ENCODE measurements at places on chromosomes 11 and 22.
A peak's percentile ranks its signal among the peaks of the same experiment; 100 is the strongest.

DNA sequence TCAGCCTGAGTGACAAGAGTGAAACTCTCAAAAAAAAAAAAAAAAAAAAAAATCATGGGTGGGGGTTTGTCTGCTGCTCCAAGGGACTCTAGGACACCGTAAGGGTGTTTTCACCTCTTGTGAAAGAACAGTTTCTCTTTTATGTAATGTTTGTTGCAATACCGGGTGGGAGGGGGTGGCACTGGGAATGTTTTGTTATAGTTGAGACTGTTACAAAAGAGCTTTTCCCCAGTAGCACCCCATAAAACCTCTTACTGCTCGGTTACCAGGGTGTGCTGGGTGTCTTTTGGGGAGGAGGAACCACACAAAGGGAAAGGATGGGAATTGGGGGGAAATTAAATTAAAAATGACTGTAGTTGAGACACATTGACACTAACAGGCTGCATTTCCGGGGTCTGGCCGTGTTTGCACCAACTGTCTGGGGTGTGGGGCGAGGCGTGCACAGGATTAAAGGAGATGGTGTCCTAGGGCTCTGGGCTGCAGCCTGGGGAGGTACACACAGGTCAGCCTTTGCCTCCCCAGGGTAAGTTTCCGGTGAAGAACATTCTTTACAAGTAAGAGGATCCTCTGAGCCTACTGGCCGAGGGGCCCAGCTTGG is 1.6 kb downstream of the NFAM1 start:
- no peak for DNase-seq

- no peak for DNase-seq
Observed at GRCh38 chr11:120216426-120217102, 5.7 kb downstream of the OAF start.

DNA sequence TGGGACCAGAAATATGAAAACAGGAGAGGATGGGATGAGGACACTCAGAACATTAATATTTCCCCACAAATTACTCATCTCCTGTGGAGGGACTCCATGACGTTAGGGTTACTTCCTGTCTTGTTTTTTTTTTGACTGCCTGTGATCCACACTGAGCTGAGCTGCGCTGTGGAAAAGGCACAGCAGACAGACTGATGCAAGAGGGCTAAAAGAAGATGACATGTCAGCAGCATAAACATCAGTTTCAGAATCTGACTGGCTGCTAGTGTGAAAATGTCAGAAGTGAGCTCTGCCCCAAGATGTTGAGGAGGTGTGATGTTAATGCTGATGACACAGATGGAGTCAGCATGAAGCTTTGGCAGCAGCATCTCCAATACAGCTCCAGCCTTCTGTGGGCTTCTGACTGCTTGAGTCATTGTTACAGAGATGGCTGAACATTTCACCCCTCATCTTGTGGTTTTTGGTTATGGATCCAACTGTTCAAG is 286.8 kb downstream of the BLID start:
- peak; percentile 27 for DNase-seq

GRCh38 chr11:114354076-114354475 is 46.2 kb downstream of the C11orf71 start:
- DNase-seq, result peak; percentile 11

- peak; percentile 53 for DNase-seq
Observed at GRCh38 chr11:120236169-120237107, 3.5 kb upstream of the POU2F3 start.

DNA sequence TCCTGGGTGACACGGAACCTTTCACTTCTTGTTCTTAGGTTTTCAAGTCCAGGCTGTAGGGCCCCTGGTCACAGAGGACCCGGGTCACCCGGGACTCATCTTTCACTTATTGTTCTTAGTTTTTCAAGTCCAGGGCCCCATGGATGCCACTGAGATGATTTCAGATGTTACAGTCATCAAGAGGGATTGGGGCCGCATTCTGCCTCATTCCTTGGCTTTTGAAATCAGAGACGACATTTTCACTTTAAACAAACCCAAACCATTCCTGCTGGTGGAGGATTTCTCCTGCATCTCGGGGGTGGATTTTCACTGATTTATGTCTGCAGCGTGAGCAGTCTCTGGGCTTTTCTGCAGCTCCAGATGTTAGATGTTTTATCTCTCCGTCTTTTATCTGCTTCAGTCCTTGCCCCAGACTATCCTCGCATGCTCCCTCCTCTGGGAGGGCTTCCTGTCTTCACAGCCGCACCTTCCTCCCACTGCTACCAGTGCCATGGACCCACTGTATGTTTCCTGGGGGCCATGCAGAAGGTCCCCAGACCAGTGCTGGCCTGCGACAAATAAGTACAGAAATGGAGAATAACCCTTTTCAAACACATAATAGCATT is 27.4 kb downstream of the FBLN1 start:
- DNase-seq, result no peak

GRCh38 chr11:14577292-14577691 is 57.1 kb upstream of the PSMA1 start:
- no peak for DNase-seq

DNA sequence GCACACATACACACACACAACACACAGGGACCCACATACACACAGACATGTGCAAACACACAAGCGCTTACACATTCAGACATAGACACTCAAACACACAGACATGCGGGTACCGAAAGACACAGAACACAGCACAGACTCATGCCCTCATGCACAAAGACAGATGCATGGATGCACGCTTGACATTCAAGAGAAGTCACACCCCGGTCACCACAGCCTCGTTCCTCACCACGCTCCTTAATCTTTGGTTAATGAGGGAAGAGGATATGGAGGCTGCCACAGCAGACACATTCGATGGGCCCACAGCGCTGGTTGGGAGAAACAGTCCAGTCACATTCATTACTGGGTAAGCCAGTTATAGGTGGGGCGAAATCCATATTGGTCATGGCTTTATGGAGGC is 51.9 kb upstream of the EIF3D start:
- DNase-seq, result no peak

DNA sequence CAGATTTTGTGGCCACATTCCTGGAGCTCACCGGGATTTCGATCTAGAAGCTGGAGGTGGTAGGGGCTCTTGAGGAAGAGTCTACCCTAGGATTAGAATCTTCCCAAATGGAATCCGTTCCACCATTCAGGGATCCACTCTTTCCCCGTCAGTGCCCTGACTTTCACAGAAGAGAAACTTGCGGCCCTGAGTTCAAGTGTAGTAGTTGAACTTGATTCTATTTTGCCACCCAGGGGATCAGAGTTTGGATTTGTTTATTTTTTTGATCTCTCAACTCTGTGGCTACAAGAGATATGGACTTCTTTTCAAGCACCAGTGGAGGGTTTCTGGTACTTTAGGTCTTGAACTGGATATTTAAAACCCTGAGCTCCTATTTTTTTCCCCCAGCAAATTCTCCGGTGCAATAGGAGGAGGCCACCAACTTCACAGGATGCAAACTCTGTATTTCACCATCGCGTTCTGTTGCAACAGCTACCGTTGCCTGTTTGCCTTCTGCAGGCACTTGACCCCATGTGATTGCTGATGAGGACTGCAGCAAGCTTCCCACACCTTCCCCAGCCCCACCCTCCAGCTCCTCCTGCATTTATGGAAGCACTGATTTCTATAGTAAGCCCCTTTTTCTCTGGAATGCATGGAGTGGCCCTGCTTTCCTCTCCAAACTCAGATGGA is 14.8 kb upstream of the MRGPRF start:
- no peak for DNase-seq

DNA sequence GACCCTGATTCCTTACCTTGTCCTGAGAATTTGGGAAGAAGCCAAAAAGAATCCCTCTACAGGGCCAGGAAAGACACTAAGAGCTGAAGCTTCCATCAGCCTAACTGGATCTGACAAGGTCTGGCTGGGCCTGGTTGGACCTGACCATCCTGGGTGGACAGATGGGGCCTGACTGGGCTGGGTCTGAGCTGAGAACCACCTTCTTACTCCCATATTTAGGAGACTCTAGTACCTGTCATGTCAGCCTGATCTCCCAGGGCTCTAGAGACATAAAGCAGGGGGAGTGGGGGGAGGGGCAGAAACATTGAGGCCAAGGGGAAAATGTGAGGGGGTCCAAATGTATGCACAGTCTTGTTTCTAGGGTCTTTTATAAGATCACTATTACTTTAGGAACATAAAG is 129.9 kb downstream of the BUD13 start:
- no peak for DNase-seq

DNA sequence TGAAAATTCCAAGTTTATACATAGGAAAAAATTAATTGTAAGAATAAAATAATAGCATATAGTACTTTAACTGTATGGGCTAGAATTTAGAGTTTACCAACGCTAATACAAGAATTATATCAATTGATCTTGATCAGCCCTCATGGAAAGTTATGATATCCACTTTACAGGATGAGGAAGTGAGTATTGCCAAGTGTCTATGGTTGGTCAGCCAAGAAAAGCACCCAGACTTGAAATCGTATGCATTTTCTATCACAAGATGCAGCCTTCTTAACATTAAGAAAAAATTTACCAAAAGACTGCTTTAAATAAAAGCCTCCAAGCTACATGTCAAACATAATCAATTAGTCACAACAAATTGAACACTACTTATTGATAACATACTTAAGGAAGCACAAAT is 53.0 kb downstream of the DDI1 start:
- DNase-seq, result no peak

DNA sequence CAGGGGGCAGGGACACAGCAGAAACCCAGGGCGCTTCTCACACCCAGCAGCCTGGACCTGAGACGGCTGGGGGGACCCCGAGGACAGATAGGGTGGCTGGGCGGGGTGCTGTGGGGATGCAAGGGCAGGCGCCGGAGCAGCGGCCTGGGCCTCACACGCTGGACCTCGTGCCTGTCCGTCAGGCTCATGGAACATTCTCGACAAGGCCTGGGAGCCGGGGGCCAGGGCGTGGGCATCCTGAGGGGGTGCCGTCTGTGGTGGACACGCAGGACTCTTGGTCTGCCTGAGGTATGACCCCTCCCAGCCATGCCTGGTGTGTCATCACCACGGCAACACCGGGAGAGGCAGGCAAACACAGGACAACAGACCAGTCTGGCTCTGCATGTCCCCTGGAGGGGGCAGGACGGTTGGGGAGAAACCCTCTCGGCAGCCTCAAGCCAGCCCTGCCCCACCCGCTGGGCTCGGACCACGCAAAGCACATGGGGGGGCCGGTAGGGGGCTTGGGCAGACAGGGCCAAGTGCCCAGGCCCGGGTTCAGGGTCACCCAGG is 21.4 kb downstream of the MRPL23 start:
- DNase-seq, result no peak

GRCh38 chr22:30054067-30054763 is 26.0 kb upstream of the HORMAD2 start:
- no peak for DNase-seq

All from H54 (cell line).